ENCODE measurements at places on chromosomes 13 and 19. TPM values are rescaled to one million over a fixed set of nuclear protein-coding genes. Genes with fewer than 3 reads are reported as not detected.

Gene TMEM147
- 73.8 TPM for total RNA-seq

Gene HSPBP1
- total RNA-seq = 35.5 TPM

Gene COG6
- 23.4 TPM for total RNA-seq

Gene ETV2
- total RNA-seq = 1.3 TPM

Gene OLFM4
- 0.29 TPM for total RNA-seq

Gene ANKRD24
- 0.51 TPM for total RNA-seq

Gene NLRP11
- total RNA-seq = not detected

Gene CBARP
- 0.61 TPM for total RNA-seq

Gene SIGLEC12
- total RNA-seq = not detected

GRCh38 chr13:41502673-41503072, 45.3 kb downstream of the RGCC start:
- H3K36me3 ChIP-seq = no peaks in the 10 kb centered on the region
- no peaks in the 10 kb centered on the region for H3K27me3 ChIP-seq
- peak; percentile 59 for DNase-seq
- H3K4me3 ChIP-seq = peak overlapping the region; percentile 40
- H3K4me1 ChIP-seq = peaks cover 45% of the 10 kb centered on the region

DNA sequence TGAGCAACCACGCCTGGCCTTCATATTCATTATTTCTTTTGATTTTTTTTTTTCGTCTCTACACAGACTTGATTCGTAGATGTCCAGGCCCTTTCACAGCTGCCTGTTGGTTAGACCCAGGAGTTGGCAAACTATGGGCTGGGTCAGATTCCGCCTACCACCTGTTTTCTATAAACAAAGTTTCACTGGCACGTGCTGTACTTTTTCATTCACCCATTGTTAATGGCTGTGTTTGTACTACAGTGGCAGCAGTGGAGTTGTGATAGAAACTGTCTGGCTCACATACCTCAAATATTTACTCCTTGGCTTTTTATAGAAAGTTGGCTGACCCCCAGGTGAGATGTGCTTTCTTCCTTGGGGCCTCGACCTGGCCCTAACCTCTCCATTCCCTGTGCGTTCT, 72.9 kb upstream of the TEX29 start:
- DNase-seq = no peak
- no peak overlapping the region for H3K27ac ChIP-seq
- no peak overlapping the region for H3K4me3 ChIP-seq
- H3K36me3 ChIP-seq = peaks cover 42% of the 10 kb centered on the region
- H3K4me1 ChIP-seq = no peaks in the 10 kb centered on the region

- no peak overlapping the region for H3K4me3 ChIP-seq
- no peaks in the 10 kb centered on the region for H3K27me3 ChIP-seq
- H3K4me1 ChIP-seq = no peaks in the 10 kb centered on the region
- no peak overlapping the region for H3K27ac ChIP-seq
These were observed 22.8 kb upstream of the CEBPG start for GRCh38 chr19:33350538-33351309.

GRCh38 chr13:72689181-72689696, 38.2 kb downstream of the MZT1 start:
- no peaks in the 10 kb centered on the region for H3K4me1 ChIP-seq
- no peaks in the 10 kb centered on the region for H3K27me3 ChIP-seq
- no peak overlapping the region for H3K4me3 ChIP-seq
- no peak overlapping the region for H3K27ac ChIP-seq
- H3K36me3 ChIP-seq = no peaks in the 10 kb centered on the region

GRCh38 chr13:95083758-95084157, 217.5 kb downstream of the ABCC4 start:
- no peaks in the 10 kb centered on the region for H3K36me3 ChIP-seq
- H3K27ac ChIP-seq = no peak overlapping the region
- no peak overlapping the region for H3K4me3 ChIP-seq

- no peak for DNase-seq
- no peaks in the 10 kb centered on the region for H3K4me1 ChIP-seq
- no peak overlapping the region for H3K4me3 ChIP-seq
- peaks cover 17% of the 10 kb centered on the region for H3K36me3 ChIP-seq
These were observed 35.4 kb downstream of the PAN3 start for GRCh38 chr13:28173793-28174192.

DNA sequence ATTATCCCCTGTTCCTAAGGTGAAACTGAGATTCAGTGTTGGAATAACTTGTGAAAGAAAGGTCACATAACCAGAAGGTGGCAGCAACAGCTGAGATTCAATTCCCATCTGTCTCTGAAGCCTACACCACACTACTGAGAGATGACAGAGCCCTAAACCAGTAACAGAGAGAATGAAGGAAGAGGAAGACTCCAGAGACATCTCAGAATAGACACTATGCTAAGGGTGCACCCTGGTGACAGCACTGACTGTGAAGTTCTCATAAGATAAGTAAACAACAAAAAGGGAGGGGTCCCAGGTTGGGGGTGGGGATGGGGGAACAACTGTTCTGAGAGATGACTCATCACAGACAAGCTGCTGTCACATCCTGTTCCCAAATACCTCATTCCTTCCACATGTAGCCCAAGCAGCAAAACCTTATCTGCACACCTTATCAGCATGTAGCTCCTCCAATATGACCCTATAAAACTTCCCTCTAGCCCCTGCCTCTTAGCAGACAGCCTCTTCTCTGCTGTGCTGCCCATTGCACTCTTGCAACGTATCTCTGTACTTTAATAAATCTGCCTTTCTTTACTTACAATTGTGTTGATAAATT, 46.5 kb downstream of the UTP14C start:
- no peaks in the 10 kb centered on the region for H3K4me1 ChIP-seq
- no peak overlapping the region for H3K27ac ChIP-seq
- DNase-seq = no peak
- no peaks in the 10 kb centered on the region for H3K36me3 ChIP-seq

GRCh38 chr19:926589-927350, 935 bp downstream of the ARID3A start:
- peaks cover 11% of the 10 kb centered on the region for H3K4me1 ChIP-seq
- H3K27me3 ChIP-seq = no peaks in the 10 kb centered on the region
- peak overlapping the region; percentile 96 for H3K27ac ChIP-seq
- no peak for DNase-seq
- H3K4me3 ChIP-seq = peak overlapping the region; percentile 99

DNA sequence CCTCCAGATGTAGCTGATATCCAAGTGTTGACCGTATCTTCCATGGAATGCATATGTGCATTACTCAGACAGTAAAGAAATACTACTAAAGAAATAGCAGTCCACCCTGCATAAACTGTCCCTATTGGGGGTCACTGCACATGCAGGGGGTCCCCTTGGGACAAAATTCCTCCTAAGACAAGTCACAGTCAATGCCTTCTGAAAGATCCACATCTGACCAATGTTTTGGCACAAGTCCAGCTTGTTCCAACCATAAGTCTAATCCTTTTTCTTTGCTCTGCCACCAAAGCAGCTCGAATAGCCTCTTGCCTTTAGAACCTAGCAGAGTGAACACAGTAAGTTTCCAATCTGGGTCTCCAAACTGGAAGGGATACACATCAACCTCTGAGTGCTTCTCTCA, 87.9 kb downstream of the DIAPH3 start:
- H3K27ac ChIP-seq = no peak overlapping the region
- H3K4me1 ChIP-seq = no peaks in the 10 kb centered on the region
- no peak overlapping the region for H3K4me3 ChIP-seq
- no peak for DNase-seq
- no peaks in the 10 kb centered on the region for H3K27me3 ChIP-seq

- H3K36me3 ChIP-seq = peaks cover 11% of the 10 kb centered on the region
- no peak overlapping the region for H3K4me3 ChIP-seq
- peaks cover 29% of the 10 kb centered on the region for H3K4me1 ChIP-seq
- DNase-seq = no peak
These were observed 44.8 kb downstream of the SIPA1L3 start for GRCh38 chr19:37951816-37952210.

- peaks cover 4% of the 10 kb centered on the region for H3K4me1 ChIP-seq
- H3K27me3 ChIP-seq = no peaks in the 10 kb centered on the region
- H3K27ac ChIP-seq = no peak overlapping the region
- no peak for DNase-seq
- no peaks in the 10 kb centered on the region for H3K36me3 ChIP-seq
These were observed 5.5 kb upstream of the MAMSTR start for GRCh38 chr19:48724796-48725753.

DNA sequence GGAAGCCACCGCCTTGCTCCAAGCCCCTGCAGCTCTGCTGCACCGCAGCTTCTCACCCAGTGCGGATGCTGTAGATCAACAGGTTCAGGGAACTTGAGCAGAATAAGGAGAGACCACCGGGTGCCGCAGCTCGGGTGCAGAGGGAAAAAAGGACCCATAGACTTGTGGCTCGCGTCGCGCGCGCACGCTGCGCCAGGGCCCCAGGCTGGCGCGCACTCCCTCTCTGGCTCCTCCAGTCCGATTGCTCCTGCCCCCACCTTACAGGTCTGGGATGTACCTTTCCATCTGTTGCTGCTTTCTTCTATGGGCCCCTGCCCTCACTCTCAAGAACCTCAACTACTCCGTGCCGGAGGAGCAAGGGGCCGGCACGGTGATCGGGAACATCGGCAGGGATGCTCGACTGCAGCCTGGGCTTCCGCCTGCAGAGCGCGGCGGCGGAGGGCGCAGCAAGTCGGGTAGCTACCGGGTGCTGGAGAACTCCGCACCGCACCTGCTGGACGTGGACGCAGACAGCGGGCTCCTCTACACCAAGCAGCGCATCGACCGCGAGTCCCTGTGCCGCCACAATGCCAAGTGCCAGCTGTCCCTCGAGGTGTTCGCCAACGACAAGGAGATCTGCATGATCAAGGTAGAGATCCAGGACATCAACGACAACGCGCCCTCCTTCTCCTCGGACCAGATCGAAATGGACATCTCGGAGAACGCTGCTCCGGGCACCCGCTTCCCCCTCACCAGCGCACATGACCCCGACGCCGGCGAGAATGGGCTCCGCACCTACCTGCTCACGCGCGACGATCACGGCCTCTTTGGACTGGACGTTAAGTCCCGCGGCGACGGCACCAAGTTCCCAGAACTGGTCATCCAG, 964 bp downstream of the PCDH17 start:
- H3K4me1 ChIP-seq = no peaks in the 10 kb centered on the region
- DNase-seq = no peak

DNA sequence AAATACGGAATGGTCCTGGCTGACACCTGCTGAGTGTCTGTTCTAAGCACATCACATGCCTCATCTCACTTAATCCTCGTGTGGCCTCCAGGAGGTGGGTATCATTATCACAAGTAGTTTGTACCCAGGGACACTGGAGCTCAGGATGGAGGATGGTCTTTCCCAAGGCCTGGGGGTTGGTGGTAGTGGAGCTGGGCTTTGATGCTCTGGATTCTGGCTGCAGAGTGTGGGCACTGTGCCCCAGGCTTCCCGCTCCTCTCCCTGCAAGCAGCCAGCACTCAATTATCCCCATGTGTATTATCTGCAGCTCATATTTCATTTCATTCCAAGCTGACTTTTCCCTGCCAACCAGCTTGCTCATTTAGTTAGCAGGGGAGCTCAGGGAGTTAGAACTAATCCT, 52.1 kb downstream of the SIAH3 start:
- no peak overlapping the region for H3K27ac ChIP-seq
- H3K27me3 ChIP-seq = no peaks in the 10 kb centered on the region
- DNase-seq = no peak
- no peaks in the 10 kb centered on the region for H3K36me3 ChIP-seq
- H3K4me1 ChIP-seq = no peaks in the 10 kb centered on the region

DNA sequence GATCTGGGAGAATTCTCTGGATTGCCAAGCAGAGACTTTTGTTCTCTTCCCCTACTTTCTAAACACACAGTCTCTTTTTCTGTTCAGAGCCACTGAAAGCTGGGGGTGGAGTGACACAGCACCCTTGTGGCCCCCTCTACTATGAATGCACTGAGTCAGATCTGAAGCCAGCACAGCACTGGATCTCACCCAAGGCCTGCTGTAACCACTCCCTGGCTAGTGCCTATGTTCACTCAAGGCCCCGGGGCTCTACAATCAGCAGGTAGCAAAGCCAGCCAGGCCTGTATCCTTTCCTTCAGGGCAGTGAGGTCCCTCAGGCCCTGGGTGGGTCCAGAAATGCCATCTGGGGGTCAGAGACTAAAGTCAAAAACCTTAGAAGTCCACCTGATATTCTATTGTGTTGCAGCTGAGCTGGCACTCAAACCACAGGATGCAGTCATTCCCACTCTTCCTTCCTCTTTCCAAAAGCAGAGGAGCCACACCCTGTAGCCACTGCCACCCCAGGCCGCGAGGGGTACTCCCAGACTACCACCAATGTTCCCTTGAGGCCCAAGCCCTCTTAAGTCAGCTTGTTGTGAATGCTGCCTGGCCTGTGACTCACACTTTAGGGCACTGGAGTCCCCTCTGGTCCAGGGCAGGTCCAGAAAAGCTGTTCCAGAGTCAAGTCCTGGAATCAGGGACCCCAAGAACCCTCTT, 110.1 kb upstream of the RXFP2 start:
- no peak for DNase-seq
- H3K27me3 ChIP-seq = no peaks in the 10 kb centered on the region
- no peak overlapping the region for H3K27ac ChIP-seq
- H3K4me1 ChIP-seq = no peaks in the 10 kb centered on the region

GRCh38 chr13:71417205-71417604, 449.8 kb downstream of the DACH1 start:
- no peaks in the 10 kb centered on the region for H3K4me1 ChIP-seq
- no peaks in the 10 kb centered on the region for H3K36me3 ChIP-seq
- DNase-seq = no peak
- no peak overlapping the region for H3K4me3 ChIP-seq
- no peak overlapping the region for H3K27ac ChIP-seq
- H3K27me3 ChIP-seq = no peaks in the 10 kb centered on the region

DNA sequence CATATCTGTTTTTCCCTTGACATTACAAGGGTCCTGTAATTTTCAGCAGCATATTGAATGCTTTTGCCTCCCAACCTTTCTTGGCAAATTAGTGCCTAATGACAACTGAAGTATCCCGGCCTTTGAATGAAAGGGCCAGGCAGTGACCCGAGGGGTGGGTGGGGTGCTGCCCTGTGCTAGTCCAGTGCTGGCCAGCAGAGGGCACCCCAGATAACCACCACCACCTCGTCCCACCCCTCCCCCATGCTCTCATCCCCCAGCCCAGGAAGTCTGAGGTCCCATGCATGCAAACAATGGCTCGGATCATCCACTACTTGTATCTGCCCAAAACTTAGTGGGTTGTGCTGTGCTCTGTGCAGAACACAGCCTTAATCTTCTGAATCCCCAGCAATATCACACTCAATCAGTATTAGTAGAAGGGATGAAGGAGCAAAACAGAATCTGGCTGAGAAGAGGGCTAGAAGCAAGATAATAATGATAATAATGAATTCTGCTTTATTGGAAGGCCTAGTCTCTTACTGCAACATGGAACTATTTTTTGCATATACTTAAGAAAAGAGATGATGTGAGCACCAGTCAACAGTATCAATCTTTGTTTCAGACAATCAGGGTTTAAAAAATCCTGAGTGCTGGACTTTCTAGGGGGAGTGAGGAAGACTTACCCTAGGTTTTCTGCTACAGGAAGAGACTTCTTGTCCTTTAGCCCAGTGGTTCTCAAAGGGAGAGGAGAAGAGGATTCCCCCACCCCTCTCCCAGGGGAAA, 3.8 kb downstream of the ATP12A start:
- DNase-seq = no peak
- no peaks in the 10 kb centered on the region for H3K36me3 ChIP-seq
- H3K27me3 ChIP-seq = peaks cover 4% of the 10 kb centered on the region
- H3K4me3 ChIP-seq = no peak overlapping the region
